ENCODE measurements at places on chromosomes 6 and 20. TPM values are rescaled to one million over a fixed set of nuclear protein-coding genes. Genes with fewer than 3 reads are reported as not detected.
A peak's percentile ranks its signal among the peaks of the same experiment; 100 is the strongest.

DNA sequence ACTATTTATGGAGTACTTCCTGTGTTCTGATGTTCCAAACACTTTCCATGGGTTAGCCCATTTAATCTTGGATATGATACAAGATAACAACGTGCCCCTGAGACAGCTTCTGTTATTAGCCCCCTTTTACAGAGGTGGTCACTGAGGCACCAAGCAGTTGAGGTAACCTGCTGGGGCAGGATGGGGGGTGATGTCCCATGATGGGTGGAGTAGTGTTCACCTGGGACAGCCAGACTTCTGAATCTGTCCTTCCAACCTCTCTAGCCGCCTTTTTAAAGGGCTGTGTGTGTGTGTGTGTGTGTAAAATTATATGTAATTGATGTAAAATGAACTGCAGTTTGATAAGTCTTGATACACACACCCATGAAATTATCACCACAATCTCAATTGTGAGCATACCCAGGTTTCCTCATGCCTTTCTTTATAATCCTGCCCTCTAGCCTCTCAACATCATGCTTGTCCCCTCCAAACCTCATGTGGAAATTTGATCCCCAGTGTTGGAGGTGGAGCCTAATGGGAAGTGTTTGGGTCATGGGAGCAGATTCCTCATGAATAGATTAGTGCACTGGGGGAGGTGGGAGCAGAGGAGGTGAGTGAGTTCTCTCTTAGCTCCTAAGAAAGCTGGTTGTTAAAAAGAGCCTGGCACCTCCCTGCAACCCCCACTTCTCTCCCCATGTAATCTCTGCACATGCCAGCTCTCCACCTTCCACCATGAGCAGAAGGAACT lies 39.2 kb downstream of the PLAGL2 start:
- DNase-seq, result no peak

MYB gene
- polyA plus RNA-seq, result 1.0 TPM

DNA sequence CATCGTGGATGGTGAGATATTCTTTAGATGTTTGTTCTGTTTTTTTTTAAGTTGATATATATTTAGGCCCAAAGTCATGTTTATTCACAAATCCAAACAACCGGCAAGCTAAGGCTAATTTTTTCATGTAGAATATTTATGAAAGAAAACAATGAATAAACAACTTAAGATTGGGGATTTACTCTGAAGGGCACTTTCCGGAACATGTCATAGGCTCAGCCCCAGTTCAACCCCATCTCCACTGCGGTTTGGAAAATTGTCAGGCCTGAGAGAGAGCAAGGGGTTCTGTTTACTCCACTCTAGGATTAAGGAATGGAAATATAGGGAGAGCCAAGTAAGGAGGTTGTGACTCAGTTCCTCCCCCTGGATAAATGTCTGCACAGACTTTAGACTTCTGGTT lies 18.3 kb downstream of the RPS6KA2 start:
- no peak for DNase-seq

- no peak for DNase-seq
Measured at GRCh38 chr20:3031524-3032147, 11.8 kb upstream of the GNRH2 start.

TNXB gene
- 103 TPM for polyA plus RNA-seq

DNA sequence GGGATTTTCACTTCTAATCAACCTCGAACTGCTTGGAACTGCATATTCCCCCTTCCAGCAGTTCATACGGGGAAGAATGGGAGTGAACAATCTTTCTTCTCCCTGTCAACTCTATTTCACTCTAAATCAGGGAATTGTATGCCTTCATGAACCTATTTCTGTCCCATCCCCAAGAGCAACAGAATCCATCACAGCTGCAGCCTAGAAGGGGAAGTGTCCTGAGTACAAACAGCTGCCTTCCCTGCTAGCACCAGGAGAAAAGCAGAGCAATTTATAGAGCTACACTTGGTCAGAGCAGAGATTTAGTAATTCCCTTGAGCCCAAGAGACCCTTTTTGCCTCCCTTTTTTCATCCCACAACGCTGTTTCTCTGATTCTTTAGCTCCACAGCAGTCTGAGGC lies 208.4 kb downstream of the ADGRG6 start:
- DNase-seq, result peak; percentile 9

SLC32A1 gene
- polyA plus RNA-seq, result not detected

ATXN1 gene
- polyA plus RNA-seq, result 51.7 TPM

- no peak for DNase-seq
Measured at GRCh38 chr6:69784595-69785377, 12.0 kb downstream of the LMBRD1 start.

GRCh38 chr20:41443691-41444090 lies 77.1 kb upstream of the EMILIN3 start:
- no peak for DNase-seq

DNA sequence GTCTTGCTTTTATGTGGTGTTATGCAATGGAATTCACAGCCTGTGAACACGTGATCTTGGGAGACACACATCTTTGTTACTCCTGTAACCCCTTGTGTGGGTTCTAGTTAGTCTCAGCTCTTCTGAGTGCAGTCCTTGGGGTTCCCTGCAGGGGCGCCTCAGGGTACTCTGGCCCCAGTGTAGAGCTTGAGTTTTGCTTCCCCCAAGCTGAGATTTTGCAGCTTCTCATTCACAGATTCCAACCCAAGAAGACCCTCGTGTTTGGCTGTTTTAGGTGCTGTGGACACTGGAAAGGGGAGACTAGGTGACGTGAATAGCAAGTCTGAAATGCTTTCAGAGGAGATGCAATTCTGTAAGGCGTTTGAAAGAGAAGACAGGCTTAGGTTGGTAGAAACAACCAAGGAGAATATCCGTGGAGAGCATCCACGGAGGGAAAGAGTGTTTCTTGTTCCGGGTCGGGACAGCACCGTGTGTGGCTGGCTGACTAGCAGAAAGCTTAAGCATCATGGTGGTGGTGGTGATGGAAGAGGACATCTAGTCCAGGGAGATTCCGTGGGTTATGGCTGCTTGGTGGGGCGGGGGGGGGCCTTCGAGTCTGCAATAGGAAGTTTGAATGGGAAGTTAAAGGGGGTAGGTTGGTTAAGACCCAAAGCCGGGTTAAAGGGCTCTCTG lies 30.1 kb downstream of the DUSP22 start:
- no peak for DNase-seq

DNA sequence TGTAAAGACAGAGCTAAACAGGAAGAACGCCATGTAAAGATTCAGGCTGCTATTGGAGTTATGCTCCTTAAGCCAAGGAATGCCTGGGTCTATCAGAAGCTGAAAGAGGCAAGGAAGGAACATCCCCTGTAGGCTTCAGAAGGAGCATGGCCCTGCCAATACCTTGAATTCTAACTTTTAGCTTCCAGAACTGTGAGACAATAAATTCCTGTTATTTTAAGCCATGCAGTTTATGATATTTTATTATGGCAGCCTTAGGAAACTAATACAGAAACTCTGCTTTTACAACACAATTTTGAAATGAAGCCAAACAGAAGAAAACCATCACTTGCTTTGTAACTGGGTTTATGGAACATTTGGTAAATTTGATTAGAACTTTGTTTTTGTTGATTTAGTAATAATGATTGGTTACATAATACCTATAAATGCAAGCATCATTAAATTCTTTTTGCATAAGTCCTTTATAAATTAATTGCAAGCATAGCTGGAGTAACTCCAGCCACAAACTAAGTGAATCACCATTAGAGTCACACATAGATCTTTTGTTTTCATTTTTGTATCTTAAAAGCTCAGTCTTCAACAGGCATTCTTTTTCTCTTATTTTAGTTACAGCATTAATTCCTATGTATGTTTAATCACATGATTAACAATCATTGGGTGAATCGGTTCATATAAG lies 33.5 kb upstream of the TSPYL1 start:
- no peak for DNase-seq

VWA7 gene
- 3.0 TPM for polyA plus RNA-seq

- DNase-seq, result no peak
Measured at GRCh38 chr20:5551621-5552020, 198.6 kb upstream of the SHLD1 start.

DNA sequence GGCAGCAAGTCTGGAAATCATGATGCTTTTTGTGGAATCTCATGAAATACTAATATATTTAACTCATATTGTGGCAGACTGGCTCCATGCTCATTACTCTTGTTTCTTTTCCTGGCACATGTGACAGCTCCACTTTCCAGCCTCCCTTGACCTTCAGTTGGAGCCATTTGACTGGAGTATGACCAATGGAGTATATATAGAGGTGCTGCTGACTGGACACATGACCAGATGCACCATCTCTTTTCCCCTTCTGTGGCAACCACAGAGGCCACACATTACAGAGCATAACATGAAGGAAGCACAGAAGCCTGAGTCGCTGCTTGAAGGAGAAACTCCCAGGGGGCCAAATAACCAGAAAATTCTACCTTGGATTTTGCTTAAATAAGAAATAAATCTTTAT lies 77.4 kb downstream of the MKKS start:
- no peak for DNase-seq

DNA sequence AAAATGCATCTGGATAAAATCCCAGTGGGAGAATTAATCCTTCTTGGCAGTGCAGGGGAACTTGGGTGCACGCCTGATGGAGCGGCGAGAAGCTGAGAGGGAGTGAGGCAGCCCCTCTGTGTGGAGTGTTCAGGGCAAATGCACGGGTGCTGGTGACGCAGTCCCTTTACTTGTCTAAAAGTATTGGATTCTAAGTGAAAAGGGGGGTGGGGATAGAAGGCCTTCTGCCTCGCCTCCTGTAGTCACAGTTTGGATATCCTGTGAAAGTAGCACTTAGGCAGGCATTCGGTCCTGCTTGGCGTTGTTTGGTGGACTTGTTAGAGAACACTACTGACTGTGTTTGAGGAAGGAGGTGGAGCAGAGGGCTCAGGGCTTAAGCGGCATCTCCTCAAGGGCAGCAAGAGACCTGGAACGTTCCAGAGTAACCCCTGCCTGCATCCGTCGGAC lies 39.3 kb downstream of the PHACTR3 start:
- DNase-seq, result no peak

GRCh38 chr6:26025047-26025893 lies 62.0 kb upstream of the HFE start:
- no peak for DNase-seq

- DNase-seq, result no peak
Measured at GRCh38 chr20:61584851-61585250, 332.8 kb downstream of the CDH4 start.

PLCB4 gene
- polyA plus RNA-seq, result 5.4 TPM

- DNase-seq, result no peak
Measured at GRCh38 chr6:169890049-169890448, 138.6 kb downstream of the ERMARD start.

PXMP4 gene
- polyA plus RNA-seq, result 9.1 TPM

HDGFL1 gene
- not detected for polyA plus RNA-seq

LKAAEAR1 gene
- not detected for polyA plus RNA-seq

GRCh38 chr6:163630572-163630971 lies 216.1 kb downstream of the QKI start:
- no peak for DNase-seq

- no peak for DNase-seq
Measured at GRCh38 chr6:29651413-29652197, 5.3 kb upstream of the MOG start.
